Prostate gland (tissue), 2 donors: ENCODE measurements at places on chromosomes 12 and 14. TPM values are rescaled to one million over a fixed set of nuclear protein-coding genes. Genes with fewer than 3 reads are reported as not detected.

TMEM119 gene
- 19.1 TPM for total RNA-seq

IL23A gene
- total RNA-seq = not detected

TMTC1 gene
- 12.9 TPM for total RNA-seq

PPP2R5C gene
- 67.8 TPM for total RNA-seq

APOF gene
- total RNA-seq = 0.62 TPM

SIX1 gene
- 25.0 TPM for total RNA-seq

MDGA2 gene
- not detected for total RNA-seq

NRXN3 gene
- 8.2 TPM for total RNA-seq

TAMALIN gene
- total RNA-seq = 38.6 TPM

MSRB3 gene
- total RNA-seq = 42.9 TPM
